CD8-positive, alpha-beta memory T cell (primary cell): ENCODE measurements at places on chromosomes 12 and 14.

GRCh38 chr14:68172627-68173026 is 353.0 kb downstream of the RAD51B start:
- no peak for DNase-seq

GRCh38 chr14:66425402-66425801 is 60.8 kb upstream of the CCDC196 start:
- no peak for DNase-seq

- DNase-seq: no peak
Observed at GRCh38 chr12:53768976-53769375, 17.2 kb upstream of the CISTR start.

GRCh38 chr14:49865431-49865859 is 12.9 kb upstream of the NEMF start:
- peak; percentile 62 for DNase-seq

DNA sequence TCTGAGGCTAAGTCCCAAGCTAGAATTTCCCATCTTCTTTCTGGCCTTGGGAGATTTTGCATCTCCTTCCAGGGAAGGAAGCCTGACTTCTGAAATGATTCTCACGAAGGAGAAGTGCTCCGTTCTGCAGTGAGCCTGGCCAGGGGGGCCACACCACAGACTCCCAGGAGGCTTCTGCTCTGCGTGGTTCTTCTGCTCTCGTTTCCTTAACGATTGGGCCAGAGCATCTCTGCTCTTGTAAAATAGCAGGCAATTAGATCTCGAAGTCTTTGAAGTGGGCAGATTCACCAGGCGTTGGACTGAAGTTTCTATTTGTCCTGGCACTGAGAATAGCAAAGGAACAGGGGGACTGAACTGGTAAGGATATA is 6.7 kb upstream of the BATF start:
- DNase-seq: no peak

DNA sequence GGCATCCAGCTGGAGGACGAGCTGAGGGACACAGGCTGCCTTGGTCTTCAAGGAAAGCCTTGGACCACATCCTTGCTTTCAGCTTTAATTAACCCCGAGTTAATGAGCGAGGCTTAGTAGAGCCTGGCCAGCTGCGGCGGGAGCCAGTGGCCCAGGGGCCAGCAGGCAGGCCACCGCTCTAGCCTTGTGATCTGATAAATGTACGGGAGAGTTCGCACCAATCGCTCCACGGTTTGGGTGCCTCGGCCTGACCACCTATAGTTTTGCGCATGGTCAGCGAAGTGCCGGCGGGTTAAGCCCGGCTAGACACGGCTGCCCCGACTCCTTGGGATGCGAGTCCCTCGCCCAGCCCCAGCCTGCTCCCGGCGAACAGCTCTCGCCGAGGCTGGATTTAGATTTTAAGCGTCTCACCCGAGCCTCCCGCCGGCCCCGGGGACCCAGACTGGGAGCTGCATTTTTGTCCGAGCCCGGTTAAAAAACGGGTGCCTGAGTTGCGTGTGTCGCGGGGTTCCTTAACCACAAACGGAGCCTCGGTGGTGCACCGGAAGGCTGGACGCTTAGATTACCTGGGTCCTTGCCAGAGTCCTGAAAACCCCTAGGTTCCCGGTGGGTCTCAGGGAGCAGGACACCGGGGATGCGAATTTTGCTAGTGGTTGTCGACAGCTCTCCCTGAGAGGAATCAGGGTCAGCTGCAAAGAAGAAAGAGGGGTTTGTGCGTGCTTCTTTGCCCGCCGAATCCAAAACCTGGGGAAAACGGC is 2.9 kb upstream of the HOXC12 start:
- DNase-seq: no peak

GRCh38 chr12:95316798-95317197 is 99.2 kb downstream of the VEZT start:
- DNase-seq: no peak

- DNase-seq: no peak
Observed at GRCh38 chr14:74491956-74492775, 939 bp downstream of the NPC2 start.

- no peak for DNase-seq
Observed at GRCh38 chr14:85214471-85214870, 315.5 kb upstream of the FLRT2 start.

DNA sequence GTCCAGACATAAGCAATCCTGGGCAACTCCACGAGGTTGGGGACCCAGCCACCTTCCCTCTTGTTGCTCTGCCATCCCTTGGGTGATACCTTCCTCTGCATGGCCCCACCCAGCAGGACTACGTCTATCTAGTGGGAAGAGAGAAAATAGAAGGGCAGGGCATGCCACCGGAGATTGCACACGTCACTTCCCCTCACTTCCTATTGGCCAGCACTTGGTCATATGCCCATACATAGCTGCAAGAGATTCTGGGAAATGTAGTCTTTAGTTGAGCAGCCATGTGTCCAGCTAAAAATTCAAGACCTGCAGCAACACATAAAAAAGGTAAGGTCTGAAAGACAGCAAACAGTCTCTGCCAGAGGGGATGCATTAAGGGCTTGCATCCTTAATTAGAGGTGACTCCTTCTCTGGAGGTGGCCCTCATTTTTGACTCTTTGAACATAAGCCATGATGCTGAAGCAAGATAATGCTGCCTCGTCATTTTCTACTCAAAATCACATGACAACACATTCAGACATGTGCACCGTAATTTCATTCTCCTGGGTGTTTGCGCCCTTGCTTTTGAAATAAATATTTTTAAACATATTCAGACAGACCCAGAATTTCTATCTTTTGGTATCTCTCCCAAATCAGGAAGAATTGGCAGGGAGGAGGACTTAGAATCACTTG is 91.8 kb upstream of the PWP1 start:
- DNase-seq: no peak

DNA sequence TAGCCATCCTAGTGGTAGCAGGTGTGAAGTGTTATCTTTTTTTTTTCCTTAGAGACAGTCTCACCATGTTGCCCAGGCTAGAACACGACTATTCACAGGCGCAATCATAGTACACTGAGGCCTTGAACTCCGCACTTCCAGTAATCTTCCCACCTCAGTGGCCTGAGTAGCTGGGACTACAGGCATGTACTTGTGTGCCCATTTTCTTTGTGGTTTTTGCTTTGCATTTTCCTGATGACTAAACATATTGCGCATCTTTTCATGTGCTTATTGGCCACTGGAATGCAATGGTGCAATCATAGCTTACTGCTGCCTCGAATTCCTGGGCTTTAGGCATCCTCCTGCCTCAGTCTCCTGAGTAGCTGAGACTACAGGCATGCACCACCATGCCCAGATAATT is 33.3 kb upstream of the GCH1 start:
- no peak for DNase-seq

GRCh38 chr14:76268700-76269099 is 107.2 kb upstream of the ESRRB start:
- DNase-seq: no peak

GRCh38 chr12:117063162-117063911 is 35.9 kb downstream of the TESC start:
- DNase-seq: peak; percentile 56

GRCh38 chr14:23175823-23176222 is 7.6 kb downstream of the SLC7A8 start:
- no peak for DNase-seq

GRCh38 chr14:92560106-92560865 is 46.7 kb downstream of the RIN3 start:
- DNase-seq: no peak

- DNase-seq: no peak
Observed at GRCh38 chr14:29858299-29858698, 69.3 kb downstream of the PRKD1 start.

- DNase-seq: no peak
Observed at GRCh38 chr12:25152055-25152454, 42.9 kb downstream of the DNAI7 start.

DNA sequence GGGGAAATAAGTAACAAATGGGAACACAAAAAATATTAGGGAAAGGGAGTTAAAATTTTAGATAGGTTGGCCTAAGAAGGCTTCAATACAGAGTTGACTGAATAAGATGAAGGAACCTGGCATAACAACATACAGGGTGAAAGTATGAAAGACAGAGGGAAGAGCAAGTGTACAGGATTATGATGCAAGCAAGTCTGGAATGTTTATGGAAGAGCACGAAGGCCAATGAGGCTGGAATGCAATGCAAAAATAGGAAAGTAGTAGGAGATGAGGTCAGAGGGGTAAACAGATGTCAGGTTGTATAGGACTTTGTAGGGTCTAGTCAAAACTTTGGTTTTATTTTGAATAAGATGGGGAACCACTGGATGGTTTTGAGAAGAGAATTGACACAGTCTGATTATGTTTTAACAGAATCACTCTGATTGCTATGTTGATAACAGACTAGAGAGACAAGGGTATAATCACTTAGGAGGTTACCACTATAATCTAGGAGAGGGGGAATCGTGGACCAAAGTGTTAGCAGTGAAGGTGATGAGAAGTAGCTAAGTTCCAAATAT is 96.8 kb downstream of the OSBPL8 start:
- DNase-seq: no peak
